ENCODE measurements at places on chromosomes 13 and 19.

DNA sequence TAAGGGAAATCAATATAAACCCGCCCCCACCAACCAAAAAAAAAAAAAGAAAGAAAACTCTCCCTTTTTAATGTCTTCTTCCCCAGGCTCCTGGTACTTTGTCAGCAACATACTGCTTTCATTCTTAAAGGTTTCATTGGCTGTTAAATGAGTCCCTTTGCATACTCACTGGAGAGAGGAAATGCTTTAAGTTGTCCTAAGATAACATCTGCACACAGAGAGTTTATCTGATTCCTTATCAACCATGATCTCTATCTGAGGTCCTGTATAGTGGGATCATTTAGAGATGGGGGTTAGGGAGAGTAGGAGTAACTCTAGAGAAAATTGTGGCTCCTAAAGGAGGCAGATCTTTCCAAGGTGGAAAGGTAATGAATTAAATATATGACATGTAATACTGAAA is 156.5 kb downstream of the OXGR1 start:
- DNase-seq, result no peak

GRCh38 chr19:47544075-47544474 is 28.9 kb downstream of the ZNF541 start:
- no peak for DNase-seq

DNA sequence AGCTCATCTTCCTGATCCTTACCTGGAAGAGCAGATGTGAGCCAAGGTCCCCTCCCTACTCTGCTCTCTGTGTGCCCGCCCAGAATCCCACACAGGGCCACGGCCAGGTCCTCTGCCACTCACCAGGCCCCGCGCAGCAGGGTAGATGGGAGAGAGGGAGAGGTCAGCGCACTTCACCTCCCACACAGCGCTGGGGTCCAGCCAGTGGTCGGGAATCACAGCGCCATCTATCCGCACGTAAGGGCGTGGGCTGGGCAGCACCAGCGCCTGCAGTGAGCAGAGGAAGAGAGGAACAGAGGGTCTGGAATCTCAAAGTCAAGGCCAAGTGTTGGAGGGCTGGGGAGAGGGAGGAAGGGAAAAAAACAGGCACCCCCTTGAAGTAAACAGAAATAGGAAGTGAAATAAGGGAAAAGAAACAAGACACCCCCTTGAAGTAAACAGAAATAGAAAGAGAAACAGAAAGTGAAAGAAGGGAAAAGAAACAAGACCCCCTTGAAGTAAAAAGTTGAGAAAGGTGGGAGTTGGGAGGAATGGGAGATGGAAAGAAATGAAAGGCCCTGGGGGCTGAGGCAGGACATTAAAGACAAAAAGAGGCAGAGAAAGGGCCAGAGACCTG is 7.0 kb upstream of the PLA2G4C start:
- no peak for DNase-seq

DNA sequence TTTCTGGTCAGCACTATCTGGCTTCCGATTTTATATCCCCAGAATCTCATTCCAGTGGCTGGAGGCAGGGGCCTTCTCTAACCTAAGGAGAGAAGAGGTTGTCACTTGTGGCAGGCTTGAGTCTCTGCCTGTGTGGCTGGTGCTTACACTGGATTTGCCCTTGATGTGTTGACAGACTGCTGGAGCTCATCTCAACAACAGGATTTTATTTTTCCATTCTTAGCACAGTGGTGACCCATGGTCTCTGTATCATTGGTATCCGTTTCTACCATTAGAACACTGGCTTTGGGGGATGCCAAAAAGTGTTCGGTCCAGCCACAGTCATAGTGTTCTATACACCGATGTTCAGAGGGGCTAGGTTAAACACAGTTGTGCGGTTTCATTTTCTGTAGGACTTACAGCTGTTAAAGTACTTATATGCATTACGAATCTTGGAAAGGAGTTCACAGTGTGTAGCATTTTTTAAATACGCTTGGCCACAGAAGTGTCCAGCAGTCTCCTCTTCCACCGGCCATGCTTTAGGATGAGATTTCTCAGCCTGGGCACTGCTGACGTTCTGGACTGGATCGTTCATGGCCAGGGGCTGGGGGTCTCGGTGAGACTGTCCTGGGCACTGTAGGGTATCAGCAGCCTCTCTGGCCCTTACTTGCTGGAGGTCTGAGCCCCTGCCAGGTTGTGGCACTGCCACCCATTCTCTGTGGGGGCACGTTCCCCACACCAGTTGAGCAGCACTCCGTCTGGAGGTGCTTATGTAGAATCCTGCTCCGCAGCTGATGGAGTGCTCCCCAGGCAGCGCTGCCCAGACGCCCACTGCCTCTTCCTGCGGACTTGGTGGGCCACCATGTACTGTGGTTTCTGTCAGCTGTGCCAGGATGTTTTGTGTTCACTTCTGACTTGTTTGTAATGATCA is 41.4 kb upstream of the TEX29 start:
- no peak for DNase-seq

DNA sequence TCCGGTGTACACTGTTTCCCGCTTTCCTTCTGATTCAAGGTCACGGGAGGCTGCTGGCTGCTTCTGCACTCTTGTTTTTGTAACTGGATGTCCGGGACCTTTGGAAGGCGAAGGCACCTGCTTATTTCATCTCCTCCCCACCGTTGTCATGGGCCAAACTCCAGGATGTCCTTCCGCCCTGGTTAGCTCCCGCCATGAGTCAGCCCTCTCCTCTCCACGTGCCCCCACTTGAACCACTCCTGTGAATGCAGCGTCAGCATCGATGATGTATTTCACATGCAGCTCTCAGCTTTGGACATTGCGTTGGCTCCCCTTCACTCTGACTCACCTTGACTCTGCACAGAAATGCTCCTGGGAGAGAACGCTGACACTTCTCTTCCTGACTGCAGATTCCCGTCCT is 5.5 kb upstream of the GALP start:
- no peak for DNase-seq

DNA sequence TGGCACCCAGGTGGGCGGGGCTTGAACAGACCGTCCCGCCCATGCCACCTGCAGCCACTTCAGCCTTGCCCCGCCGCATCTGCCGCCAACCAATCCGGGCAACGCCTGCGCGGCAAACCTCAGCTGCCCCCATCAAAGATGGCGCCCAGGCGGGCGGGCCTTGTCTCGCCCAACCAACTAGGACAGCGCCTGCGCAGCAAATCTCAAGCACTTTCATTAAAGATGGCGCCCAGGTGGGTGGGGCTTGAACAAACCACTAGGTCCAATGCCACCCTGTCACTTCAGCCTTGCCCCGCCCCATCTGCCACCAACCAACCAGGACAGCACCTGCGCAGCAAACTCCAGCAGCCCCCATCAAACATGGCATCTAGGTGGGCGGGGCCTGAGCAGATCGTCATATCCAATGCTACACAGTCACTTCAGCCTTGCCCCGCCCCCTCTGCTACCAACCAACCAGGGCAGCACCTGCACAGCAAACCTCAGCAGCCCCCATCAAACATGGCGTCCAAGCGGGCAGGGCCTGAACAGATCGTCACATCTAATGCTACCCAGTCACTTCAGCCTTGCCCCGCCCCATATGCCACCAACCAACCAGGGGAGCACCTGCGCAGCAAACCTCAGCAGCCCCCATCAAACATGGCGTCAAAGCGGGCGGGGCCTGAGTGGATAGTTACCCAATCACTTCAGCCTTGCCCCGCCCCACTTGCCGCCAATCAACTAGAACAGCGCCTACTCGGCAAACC is 1.4 kb downstream of the PEG3 start:
- peak; percentile 95 for DNase-seq

DNA sequence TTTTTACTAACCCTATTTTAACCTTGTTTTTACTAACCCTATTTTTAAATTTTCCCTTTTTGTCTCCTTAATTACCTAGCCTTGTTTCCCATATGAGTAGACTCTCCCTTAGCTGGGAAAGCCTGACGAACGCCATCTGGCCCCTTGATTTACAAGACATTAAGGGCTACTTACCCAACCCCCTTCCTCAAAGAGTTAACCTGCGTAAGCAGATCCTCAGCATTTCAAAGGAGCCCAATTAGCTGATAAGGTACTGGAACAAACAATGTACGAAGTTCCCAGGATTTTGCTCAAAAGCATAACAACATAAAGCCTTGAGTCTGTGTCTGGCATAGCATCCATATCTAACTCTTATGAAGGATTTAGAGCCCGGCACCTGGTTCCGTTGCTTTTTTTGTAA is 4.7 kb upstream of the MVB12A start:
- no peak for DNase-seq

DNA sequence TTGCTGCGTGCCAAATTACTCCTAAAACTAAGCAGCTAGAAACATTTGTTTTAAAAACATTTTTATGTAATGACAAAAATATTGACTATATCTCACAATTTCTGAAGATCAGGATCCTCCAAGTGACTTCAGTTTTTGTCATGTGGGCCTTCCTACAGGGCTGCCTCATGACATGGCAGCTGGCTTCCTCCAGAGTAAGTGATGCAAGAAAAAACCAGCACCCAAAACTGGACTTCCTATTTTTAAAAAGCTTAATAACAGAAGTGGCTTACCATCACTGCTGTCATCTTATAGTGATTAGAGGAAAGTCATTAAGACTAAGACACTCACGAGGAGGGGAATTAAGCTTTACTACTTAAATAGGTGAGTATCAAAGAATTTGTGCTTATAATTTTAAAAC is 681.7 kb downstream of the PCDH17 start:
- no peak for DNase-seq

DNA sequence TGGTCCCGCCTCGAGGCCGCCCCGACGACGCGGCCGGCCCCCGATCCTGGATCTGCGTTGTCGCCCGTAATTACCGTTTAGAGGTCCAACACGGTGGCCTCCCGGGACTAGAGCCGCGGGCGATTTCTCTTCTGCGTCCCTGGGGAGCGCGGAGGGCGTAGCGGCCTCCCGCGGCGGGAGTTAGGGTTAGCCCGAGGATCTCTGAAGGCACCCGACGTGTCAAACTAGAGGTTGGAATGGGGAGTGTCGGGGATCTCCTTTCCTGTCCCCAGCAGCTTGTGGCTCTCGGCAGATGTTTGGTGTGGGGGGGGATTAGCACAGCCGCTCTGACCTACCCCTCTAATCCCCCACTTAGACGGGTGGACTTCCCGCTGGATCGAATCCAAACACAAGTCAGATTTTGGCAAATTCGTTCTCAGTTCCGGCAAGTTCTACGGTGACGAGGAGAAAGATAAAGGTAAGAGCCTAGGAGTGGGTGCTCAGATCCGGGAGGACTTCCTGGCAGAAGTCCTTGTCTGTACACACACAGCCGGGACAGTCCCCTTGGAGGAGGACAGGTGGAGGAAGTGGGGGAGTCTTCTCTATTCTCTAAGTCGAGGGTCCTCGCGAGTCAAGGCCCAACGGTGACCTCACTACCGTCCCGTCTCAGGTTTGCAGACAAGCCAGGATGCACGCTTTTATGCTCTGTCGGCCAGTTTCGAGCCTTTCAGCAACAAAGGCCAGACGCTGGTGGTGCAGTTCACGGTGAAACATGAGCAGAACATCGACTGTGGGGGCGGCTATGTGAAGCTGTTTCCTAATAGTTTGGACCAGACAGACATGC is 581 bp downstream of the CALR start:
- no peak for DNase-seq

- no peak for DNase-seq
Measured at GRCh38 chr13:53137779-53138178, 109.2 kb downstream of the OLFM4 start.

- DNase-seq, result no peak
Measured at GRCh38 chr19:41027273-41027967, 36.3 kb downstream of the CYP2B6 start.

GRCh38 chr19:53826876-53827275 is 2.8 kb upstream of the NLRP12 start:
- DNase-seq, result no peak

DNA sequence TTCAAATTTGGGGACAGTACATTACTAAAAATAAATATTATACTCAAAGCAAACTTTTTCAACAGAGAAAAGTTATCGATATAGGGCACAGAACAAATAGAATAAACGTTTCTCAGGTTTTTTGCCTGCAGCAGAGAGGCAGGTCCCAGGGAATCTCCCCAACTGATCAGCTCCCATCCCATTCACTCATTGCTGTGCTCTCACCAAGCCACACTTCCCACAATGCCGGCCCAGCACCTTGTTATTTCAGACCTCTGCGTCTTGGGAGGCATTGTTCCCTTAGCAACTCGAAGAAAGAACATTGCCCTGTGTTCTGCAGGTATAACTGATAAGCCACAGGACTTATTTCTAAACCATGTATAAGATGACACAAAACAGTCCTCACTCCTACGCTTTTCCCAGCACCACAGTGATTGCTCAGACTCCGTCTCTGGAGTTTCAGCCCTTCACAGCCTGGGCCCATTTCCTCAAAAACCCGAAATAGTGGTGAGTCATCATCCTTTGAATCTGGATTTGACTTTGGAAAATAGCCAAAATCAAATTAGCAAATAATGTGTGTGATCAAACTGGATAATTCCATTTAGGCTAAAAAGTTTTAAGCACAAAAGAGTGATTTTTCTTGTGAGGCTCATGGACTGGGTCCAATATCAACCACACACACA is 100.4 kb downstream of the DCLK1 start:
- no peak for DNase-seq

DNA sequence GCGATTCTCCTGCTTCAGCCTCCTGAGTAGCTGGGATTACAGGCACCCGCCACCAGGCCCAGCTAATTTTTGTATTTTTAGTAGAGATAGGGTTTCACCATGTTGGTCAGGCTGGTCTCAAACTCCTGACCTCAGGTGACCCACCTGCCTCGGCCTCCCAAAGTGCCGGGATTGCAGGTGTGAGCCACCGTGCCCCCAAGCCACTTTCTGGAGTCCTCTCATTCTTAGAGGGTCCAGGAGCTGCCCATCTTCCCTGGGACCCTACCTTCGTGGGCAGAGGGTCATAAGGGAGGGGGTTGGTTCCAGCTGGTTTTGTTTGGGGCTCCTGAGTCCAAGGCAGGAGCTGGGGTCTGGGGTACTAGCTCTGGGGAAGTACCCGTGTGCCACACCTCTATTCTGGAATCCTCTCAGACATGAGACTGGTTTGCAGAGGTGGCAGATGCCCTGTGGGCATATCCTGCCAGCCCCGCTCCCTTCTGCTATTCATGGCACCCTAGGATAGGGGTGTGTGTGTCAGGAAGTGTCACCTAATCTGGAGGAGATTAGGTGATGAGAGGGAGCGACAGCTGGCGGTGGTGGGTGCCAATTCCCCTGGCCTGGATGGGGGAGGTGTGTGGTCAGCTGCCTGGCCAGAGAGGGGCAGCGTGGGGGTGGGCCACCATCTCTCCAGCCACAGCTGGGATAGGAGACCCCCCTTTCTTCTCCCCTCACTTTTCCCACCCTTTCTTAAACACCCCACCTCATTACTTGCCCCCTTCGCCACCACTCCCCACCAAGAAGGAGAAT is 2.1 kb downstream of the PRMT1 start:
- no peak for DNase-seq

GRCh38 chr19:21581646-21582240 is 76.3 kb downstream of the ZNF429 start:
- no peak for DNase-seq

GRCh38 chr19:35295792-35296462 is 4.0 kb downstream of the MAG start:
- DNase-seq, result no peak

DNA sequence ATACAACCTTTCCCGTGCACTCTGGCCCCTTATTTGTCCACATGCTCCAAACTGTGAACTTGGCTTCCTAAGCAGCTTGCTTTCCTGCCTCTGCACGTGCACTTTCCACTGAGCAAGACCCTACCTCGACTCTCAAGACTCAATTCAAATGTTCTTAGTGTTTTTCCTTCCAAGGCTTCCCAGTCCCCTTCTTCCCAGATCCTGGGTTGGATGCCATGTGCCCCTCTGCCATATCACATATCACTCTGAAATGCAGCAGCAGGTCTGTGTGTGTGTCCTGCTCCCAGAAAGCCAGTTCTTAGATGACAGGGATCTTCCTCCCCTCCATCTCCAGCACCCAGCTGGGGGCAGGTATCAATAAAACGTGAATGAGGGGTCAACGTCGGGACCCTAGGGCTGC is 3.0 kb downstream of the ZNF557 start:
- DNase-seq, result no peak

- no peak for DNase-seq
Measured at GRCh38 chr13:79919091-79919490, 421.8 kb downstream of the SPRY2 start.

Data from left forelimb (tissue), 1 donor.